ENCODE measurements at places on chromosomes 5 and 9.

DNA sequence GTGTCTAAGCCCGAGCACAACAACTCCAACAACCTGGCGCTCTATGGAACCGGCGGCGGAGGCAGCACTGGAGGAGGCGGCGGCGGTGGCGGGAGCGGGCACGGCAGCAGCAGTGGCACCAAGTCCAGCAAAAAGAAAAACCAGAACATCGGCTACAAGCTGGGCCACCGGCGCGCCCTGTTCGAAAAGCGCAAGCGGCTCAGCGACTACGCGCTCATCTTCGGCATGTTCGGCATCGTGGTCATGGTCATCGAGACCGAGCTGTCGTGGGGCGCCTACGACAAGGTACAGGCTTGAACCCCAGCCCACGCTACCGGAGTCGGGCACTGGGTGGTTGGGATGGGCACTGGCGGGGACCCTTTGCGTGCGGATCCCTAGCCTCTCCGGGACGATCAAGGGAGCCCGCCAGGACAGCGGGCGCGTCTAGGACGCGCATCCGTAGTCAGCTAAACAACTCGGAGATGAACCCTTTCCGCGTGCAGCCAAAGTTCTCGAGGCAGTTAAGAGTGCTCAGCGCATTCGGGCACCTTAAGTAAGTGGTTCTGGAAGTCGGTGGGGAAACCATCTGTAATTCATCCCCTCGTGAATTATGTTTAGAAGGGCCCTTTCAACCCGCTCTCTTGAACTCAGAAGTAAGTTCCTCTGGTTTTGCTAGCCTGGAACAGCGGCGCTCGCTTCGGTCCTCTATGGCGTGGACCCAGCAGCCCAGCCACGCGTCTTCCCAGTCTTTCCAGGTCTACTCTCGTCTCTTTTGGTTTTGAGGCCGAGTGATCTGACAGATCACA, 1.3 kb downstream of the KCNN2 start:
- no peak for DNase-seq

DNA sequence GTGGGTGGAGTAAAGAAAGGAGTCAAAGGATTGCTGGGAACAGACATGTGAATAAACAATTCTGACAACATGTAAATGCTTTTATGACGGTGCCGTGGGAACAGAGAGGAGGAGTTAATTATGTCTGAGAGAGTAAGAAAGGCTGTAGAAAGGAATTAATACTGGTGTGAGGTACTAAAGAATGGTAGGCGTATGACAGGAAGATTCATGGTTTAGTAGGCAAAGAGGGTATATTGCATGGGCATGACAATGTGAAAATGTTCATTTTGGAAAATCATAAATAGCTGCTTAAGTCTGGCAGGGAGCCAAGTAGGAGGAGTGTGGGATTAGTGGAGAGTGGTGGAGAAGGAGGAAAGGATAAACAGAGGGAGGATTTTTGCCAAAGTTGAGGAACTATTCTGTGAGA, 19.7 kb downstream of the NAA35 start:
- no peak for DNase-seq

GRCh38 chr5:124337996-124338395, 408.4 kb downstream of the ZNF608 start:
- DNase-seq: no peak

DNA sequence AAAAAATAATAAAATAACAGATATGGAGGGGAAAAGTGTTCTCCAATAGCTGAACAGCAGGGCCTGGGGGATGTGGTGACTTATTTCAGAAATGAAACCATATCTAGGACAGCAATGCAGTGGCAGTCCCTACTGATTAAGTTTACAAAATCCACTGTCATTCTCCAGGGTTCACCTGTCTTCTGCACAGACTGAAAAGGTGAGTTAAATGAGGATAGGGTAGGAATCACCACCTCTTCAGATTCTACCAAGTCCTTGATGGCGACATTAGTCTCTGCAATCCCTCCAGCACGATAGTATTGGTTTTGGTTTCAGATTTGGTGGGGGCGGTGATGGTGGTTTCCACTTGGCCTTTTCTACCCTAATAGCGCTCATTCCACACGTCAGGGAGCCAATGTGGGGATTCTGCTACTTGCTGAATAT, 32.3 kb upstream of the NPM1 start:
- no peak for DNase-seq

DNA sequence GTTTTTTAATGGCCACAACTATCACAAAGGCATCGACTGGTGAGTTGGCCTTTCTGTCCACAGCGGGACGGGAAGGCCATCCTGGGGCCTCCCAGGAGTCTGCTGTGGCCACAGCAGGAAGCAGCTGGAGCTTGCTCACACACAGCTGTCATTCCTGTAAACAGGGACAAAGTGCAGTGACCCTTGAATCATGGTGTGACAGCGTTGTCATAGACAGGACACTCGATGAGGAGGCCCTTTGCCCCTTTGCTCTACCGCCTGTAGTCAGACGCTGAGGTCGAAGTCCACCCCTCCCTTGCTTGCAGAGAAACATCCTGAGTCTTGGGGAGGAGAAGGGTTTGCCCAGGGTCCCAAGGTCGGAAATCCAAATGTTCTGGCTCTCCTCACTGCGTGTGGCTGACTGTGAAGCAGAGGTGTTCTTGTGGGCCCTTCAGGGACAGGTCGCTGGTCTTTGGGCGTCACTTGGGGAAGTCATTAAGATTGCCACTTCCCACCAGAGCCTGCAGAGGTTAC, 35.1 kb downstream of the NDST1 start:
- DNase-seq: no peak

GRCh38 chr5:152397581-152397980, 7.5 kb downstream of the NMUR2 start:
- DNase-seq: no peak
